Mucosa of gallbladder (tissue), 1 donor: ENCODE measurements at places on chromosomes 6 and 20.
A peak's percentile ranks its signal among the peaks of the same experiment; 100 is the strongest.

DNA sequence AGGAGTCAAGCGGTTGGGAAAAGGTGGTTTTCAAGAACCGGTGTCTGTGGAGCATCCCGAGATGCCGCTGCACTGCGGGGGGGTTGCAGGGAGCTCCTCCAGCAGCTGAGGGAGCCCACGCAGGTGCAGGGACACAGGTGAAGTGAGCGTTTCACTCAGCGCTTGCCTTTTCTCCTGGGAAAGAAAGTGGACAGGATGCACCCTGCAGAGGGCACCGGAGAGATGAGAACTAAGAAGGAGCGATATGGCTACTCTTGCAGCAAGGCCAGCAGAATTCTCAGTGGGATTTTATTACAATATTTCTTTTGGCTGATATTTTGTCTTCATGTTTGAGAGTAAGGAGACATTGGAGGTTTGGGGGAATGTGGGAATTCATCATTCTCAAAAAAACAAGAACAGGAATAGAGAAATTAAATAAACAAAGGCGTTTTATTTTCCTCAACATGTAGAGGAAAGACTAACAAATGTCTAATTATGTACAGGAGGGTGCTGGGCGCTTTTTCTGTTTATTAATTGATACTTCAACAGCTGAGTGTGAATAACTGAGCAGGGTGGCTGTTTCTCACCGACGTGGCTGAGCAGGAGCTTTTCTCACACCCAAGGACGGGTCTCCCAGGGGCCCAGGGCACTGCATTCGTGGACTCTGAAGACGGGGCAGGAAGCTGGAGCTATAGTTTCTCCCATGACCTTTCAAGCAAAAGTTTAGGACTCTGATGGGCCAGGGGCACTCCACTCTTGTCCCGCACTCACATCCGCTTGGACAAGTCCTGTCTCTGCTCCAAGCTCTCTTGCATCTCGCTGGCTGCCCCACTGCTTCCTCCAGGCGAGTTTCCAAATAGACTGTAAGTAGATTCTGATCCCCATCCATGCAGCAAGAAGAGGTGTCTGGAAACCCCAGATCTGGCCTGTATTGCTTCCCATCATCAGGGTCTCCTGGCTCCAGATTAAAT lies 176.1 kb downstream of the SMOC2 start:
- no peak for DNase-seq

- no peak for DNase-seq
Measured at GRCh38 chr20:56342783-56343182, 16.0 kb upstream of the FAM210B start.

- peak; percentile 38 for DNase-seq
Measured at GRCh38 chr6:26268659-26269402, 96.2 kb upstream of the BTN3A2 start.

GRCh38 chr20:20440886-20441658 lies 73.2 kb downstream of the INSM1 start:
- no peak for DNase-seq

DNA sequence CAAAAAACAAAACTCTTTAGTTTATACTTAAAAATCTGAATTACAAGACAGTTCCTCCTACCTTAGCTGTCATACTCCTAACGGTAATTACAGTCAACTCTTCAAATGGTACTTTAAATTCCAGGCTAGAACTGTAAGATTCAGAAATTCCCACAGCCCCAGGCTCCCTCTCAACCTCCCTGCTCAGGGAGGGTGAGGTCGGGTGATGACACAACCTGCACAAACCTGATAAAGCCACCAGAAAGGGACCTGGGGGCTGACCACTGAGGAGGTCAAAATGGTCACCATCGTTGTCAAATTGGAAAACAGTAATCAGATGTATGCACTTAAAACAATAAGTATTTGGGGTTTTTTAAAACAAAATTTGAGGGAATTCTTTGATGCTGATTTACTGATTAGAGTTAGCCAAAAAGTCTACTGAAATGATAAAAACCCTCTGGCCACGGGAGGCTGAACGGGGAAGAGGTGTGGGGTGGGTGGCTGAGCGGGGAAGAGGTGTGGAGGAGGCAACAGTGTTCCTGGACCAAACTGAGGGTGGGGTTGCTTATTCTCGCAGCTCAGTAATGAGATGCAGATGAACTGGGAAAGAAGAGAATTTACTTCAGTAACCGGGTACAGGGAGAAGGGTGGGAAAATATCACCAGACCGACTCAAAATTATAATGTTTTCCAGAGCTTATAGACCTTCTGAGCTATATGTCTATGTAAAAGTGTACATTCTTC lies 52.4 kb downstream of the SLC22A1 start:
- DNase-seq: no peak

DNA sequence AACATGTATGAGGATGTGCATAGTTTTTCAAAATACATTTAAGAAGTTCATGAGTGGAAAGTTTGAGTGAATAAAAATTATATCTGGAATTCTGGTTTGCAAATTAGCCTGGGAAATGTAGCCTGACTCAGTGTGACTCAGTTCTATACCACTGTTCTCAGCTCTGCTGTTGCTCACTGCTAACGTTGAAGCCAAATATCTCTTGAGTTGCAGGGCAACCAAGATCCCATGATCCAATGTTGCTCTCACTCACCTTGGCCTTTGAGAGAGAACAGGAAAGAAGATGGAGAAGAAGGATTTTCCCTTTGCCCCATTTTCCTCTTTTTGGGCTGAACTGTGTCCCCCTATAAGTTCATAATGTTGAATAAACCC lies 28.9 kb downstream of the PSMB9 start:
- DNase-seq: no peak

DNA sequence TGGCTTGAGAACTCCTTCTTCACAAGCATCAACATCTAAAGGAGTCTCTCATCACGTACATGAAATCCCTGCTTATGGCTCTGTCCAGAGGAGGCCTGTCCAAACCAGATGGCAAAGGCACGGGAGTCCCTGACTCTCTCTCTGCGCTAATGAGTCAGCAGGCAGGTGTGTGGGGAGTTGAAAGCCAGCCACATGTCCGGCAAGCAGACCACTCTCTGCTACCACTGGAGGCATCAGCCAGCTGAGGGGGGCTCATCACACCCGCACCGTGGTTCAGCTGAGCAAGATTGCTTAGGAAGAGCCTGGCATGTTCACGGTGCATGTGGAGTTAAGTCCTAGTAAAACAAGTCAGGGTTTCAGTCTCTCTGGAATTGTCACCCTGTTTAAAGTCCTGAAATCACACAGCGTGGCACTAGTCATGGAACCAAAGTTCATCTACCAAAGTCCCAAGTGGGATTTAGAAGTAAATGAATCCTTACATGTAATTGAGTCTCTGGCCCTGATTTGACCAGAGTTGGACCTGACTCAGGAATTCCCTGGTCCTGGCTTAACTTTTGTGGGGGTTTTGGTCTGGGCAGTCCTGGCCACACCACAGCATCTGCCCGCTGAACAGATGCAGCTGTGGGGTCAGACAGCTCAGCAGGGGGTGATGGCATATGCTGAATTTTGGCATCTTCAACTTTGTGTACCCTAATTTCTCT lies 155.2 kb upstream of the RIN2 start:
- no peak for DNase-seq

- no peak for DNase-seq
Measured at GRCh38 chr6:79687759-79688158, 56.6 kb downstream of the SH3BGRL2 start.

GRCh38 chr6:116767715-116768114 lies 2.2 kb upstream of the FAM162B start:
- no peak for DNase-seq

GRCh38 chr6:149093643-149094042 lies 223.9 kb upstream of the TAB2 start:
- no peak for DNase-seq

DNA sequence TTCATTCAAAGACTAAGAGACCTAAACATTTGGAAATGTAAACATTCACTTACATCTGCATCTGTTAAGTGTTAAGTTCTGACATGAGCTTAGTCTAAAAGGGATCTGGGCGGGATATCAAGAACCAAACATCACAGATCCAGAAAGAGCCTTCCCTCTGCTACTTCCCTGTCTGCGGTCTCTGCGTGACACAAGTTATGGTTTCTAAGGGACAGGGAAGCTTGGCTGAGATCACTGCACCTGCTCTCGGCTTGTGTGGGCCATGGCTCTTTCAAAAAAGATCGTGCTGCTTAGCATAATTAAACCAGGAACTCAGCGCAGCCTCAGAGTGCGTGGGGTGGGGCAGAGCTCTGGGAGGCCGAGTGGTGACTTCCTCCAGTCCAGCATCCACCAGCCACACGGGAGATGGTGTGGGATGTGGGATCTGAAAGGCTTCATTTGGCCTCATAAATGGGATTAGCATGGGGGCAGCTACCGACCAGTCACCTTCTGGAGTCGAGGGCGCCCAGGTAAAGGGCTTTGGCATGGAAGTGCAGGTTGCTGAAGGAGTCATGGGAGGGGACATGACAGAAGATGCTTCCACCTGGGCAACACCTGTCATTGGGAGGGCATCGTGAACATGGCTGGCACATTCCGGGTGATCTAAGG lies 16.7 kb upstream of the RAMACL start:
- peak; percentile 13 for DNase-seq

DNA sequence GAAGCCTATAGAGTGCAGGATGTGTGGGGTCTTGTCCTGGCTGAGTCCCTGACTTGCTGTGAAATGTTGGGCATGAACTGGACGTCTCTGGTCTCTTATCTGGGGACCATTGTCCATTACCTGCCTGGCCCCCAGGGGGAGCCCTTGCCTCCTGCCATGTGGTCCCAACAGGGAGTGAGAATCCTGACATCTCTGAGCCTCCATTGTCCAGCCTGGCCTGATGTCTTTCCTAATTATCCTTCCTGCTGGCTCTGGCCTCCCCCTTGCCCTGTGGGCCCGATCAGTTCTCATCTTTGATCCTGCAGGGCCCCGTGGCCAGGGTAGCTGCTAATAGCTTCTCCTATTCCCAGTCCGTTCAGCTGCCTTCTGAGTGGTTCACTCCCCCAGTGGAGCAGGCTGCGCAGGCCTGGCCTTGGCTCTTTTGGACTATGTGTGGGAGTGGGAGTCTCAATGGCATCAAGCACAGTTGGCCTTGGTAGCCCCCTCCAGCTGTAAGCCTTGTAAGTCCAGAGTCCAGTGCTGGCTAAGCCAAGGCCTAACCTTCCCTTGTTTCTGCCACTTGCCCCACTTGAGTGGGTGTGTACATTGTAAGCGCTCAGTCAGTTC lies 77.9 kb upstream of the RALY start:
- peak; percentile 39 for DNase-seq

DNA sequence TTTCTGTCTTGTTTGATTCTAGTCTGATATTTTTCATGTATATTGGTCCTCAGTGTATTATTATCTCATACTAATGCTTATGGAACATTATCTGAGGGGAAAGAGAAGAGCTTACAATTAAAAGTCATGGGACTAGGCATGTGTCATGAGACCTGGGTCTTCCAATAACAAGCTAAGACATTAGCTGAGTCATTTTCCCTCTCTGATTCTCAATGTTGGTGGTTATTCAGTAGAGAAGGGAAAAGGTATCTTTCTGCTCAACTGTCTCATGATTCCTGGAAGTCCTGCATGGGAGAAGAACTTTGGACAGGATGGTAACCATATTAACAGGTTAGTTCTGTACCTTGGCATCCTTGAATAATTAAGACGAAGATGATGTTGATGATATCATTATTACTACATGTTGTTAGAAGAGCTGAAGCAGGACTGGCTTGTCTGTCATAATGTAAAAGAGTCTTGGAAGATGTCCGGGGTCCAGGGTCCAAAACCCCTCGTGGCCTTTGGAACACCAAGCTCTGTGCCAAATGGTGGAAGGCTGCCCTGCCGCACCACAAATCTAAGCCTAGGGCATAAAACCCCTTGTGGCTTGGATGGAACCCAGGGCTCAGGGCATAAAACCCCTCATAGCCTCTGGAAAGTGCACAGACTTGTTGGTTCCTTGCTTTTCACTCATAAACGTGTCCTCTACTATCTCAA lies 19.1 kb downstream of the TRIM38 start:
- no peak for DNase-seq

DNA sequence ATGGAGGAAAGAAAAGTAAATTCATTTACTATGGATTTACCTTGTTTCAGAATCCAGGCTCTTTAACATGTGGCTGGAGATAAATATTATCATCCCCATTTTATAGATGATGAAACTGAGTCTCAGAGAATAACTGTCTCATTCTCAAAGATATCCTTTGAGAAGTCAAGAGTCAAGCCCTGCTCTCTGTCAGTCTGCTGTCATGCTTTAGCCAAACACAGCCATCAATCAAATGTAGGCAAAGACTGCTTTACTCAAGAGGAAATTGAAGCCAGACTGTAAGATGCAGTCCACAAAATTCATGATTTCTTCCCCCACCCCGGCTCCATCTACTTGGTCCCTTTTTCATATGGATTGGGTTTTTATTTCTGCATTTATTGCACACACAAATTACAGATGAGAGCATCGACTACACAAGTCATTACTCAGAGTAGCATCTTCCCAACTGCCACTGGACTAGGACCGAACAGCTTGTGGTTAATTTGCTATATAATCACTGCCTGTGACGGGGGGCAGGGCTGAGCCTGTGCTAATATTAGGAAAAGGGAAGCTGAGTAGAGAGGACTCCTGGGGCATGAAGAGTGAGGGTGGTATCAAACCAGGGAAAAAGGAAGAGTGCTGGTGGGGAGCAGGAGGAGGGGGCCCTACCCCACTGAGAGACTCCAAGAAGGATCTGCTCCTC lies 102.7 kb upstream of the TOP1 start:
- DNase-seq: no peak

DNA sequence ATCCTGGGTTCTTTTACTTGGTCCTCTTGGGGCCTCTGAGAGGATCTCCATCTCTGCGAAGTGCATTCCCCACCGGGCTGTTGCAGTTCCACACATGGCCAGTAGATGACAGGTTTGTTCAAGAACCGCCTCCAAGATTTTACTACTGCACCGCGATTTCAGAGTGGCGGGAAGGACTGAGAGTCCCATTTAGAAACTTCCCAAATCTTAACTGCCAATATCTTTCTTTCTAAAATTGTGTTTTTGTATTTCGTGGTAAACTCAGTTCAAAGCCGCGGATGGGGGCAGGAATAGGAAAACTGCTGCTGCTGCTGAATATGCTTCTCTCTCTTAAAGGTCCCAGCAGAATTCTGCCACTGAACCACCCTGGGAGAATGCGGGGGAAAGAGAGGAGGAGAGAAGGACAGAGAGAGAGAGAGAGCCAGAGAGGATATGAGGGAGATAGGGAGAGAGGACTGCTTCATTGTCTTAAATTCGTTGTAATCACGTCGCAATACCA lies 8.6 kb upstream of the BTNL2 start:
- DNase-seq: peak; percentile 80

DNA sequence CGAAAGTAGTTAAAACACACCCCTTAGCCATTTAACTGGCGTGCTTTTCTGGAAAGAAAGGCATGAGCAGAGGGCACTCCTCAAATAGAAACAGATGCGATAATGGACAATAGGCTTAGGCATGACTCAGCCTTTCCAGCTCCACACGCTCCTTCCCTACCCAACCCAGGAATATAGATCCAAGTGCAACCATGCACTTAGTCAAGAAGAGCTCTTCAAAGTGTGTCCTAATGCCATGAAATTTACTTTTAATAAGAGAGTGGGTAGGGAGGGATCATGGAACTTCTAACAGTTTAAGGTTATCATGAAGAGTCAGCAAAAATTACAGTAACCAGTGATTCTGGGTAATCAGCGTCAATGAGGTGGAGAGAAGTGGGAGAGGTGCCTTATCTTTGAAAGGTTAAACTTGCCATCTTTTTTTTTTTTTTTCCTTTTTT lies 2.4 kb upstream of the EFHC1 start:
- peak; percentile 65 for DNase-seq

- no peak for DNase-seq
Measured at GRCh38 chr6:125991653-125992052, 5.3 kb downstream of the TRMT11 start.

GRCh38 chr20:3729811-3730540 lies 2.5 kb upstream of the HSPA12B start:
- no peak for DNase-seq

GRCh38 chr20:47740862-47741184 lies 44.5 kb downstream of the SULF2 start:
- DNase-seq: no peak

- no peak for DNase-seq
Measured at GRCh38 chr20:42118409-42119125, 500.4 kb upstream of the CHD6 start.
